ENCODE measurements at places on chromosomes 16 and 17. TPM values are rescaled to one million over a fixed set of nuclear protein-coding genes. Genes with fewer than 3 reads are reported as not detected.

DNA sequence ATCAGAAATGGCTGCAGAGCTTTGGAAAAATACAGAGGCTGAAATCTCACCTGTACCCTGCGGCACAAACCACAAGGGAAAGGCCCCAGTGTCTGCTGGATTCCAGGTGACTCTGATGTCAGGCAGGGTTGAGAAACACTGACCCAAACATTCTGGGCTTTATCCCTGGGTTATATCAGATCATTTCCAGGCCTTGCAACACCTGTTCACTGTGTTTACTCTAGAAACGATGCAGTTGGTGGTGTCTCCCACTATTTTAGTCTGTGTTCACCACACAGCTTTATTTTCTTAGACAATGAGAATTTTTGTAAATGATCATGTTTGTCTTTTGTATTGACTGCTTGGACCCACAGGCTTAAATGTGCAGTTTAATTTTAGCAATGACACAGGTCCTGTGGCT is 151.5 kb upstream of the SDK2 start:
- no peak for DNase-seq
- no peak overlapping the region for H3K4me3 ChIP-seq
- no peak overlapping the region for H3K27ac ChIP-seq
- no peaks in the 10 kb centered on the region for H3K36me3 ChIP-seq

DNA sequence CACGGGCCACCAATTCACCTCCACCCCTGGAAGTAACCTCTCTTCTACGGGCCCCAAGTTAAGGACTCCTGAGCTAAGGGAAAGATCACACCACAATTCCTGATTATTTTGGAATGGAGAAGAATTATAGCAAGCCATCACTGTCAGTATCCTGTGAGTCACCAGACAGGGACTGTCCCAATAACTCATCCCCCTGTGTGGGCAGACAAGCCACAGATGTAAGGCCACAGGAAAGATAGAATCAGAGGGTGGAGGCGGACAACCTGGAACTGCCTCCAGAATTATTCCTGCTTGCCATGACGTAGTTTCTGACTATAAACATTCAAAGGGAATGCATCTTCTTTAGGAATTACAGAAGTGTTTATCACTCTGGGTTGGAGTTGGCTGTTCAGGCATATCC is 5.8 kb upstream of the MYO1D start:
- H3K4me3 ChIP-seq: no peak overlapping the region
- H3K36me3 ChIP-seq: no peaks in the 10 kb centered on the region
- H3K27ac ChIP-seq: no peak overlapping the region

DNA sequence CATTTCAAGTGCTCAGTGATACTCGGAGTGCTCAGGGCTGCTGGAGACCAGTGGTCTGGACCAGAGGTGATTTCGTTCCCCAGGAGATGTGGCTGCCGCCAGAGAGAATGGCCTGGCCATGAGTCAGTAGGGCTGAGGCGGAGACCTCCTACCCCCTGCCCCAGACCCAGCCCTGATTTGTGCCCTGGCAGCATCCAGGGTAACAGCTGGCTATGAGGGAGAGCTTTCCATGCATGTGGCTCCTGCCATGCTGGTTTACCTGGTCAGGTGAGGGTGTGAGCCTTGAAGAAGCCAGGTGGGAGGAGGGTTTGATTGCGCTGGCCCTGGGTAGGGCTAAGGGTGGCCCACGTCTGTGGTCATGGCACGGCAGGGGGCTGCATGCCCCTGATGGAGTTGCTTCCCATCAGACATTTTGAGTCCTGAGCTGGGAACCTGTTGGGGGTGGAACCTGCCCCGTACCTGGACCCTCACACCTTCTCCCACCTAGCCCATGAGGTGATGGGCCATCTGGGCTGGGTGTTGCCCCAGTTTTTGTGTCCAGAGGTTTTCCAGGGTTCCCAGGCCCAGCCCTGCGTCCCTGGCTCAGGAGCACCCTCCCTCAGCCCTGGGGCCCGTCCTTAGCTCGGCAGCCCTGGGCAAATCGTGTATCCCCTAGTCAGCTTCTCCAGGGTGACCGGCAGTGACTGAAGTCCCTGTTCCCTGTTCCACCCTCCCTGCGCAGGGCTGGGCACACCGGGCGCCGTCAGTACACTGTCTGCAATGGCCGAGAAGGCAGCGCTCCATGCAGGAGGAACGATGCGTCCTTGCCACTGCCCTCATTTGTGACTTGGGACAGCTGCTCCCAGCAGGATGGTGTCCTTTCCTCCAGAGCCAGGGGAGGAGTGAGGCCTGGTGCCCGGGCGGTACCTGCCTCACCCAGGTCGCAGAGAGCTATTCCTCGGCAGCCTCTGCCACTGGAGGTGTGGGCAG is 9.0 kb upstream of the CSNK1D start:
- no peaks in the 10 kb centered on the region for H3K27me3 ChIP-seq
- no peak overlapping the region for H3K4me3 ChIP-seq
- no peak overlapping the region for H3K27ac ChIP-seq
- H3K4me1 ChIP-seq: peaks cover 4% of the 10 kb centered on the region
- no peak for DNase-seq

GRCh38 chr17:79931817-79932309 is 92.6 kb upstream of the CBX4 start:
- peaks cover 10% of the 10 kb centered on the region for H3K27me3 ChIP-seq
- H3K4me1 ChIP-seq: peaks cover 38% of the 10 kb centered on the region
- H3K27ac ChIP-seq: 0 out of 2 replicates have a peak overlapping the region, but pooled peaks have one; percentile 57
- no peak overlapping the region for H3K4me3 ChIP-seq
- H3K36me3 ChIP-seq: no peaks in the 10 kb centered on the region

DNA sequence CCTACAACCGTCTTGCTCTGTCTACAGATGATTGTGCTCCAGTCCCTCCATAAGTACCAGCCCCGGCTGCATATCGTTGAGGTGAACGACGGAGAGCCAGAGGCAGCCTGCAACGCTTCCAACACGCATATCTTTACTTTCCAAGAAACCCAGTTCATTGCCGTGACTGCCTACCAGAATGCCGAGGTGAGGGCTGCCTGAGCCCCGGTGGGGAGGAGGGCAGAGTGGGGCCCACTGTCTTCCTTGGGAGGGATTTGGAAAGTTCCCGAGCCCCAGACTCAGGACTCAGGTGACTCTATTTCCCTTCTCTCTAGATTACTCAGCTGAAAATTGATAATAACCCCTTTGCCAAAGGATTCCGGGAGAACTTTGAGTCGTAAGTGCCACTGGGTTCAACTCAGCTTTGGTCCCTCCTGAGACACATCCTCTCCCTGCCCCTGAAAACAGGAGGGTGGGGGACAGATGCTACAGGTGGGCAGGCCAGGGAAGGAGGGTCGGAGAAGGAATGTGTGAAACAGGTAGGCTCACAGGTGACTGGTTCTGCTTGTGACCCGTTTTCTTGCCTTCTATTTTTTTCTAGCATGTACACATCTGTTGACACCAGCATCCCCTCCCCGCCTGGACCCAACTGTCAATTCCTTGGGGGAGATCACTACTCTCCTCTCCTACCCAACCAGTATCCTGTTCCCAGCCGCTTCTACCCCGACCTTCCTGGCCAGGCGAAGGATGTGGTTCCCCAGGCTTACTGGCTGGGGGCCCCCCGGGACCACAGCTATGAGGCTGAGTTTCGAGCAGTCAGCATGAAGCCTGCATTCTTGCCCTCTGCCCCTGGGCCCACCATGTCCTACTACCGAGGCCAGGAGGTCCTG is 11.4 kb downstream of the TBX21 start:
- DNase-seq: no peak
- no peak overlapping the region for H3K4me3 ChIP-seq
- H3K36me3 ChIP-seq: no peaks in the 10 kb centered on the region
- H3K4me1 ChIP-seq: no peaks in the 10 kb centered on the region

GRCh38 chr16:79169239-79169638 is 431.3 kb downstream of the MAF start:
- H3K36me3 ChIP-seq: no peaks in the 10 kb centered on the region
- no peaks in the 10 kb centered on the region for H3K27me3 ChIP-seq
- peaks cover 16% of the 10 kb centered on the region for H3K4me1 ChIP-seq
- peak; percentile 90 for DNase-seq

ALOX15B gene
- total RNA-seq: 0.39 TPM

CIITA gene
- not detected for total RNA-seq

KRT31 gene
- not detected for total RNA-seq

GAS2L2 gene
- total RNA-seq: not detected

PKMYT1 gene
- total RNA-seq: 100 TPM

ZSCAN10 gene
- 519 TPM for total RNA-seq

GRB7 gene
- total RNA-seq: 23.1 TPM

PRAC2 gene
- not detected for total RNA-seq

EPX gene
- not detected for total RNA-seq
